ENCODE measurements at places on chromosomes 3 and 15.

GRCh38 chr3:150515210-150515609 lies 31.1 kb downstream of the SERP1 start:
- DNase-seq: no peak

DNA sequence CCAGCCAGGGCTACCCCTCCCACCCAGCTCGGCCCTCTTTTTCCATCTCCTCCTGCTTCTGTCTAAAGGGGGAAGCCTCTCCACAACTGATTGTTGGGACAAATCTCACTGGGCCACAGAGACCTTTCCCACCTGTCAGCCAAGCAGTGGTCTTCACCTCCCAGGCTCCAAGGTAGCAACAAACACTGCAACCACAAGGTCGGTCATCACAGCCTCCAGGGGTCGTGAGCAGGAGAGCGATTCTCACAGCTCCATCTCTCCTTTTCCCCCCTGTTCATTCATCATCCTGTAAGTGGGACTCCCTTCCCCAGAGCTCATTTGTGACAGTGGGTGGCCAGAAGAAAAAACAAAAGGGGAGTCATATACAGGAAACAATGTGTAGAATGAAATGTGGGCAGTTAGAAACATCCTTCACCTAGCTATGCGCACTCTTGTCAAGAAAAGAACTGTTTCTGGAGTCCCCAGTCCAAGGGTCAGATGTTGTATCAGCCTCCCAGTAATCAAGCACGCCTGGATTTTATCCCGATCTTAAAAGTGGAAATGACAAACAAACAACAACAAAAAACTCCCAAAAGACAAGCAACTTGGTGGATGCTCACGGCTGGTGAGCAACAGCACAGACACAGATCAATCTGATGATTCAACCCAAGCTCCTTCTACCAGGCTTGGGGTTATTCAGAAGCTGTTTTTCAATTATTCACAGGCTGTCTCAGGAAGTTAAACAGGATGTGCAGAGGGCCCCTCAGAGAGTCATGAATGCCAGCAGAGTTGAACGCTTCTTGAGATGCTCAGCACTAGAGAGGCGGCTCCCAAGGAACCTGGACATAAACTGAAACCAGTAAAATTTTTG lies 22.4 kb downstream of the LYZL4 start:
- DNase-seq: no peak

- DNase-seq: no peak
Measured at GRCh38 chr15:70170096-70170699, 72.5 kb upstream of the TLE3 start.

DNA sequence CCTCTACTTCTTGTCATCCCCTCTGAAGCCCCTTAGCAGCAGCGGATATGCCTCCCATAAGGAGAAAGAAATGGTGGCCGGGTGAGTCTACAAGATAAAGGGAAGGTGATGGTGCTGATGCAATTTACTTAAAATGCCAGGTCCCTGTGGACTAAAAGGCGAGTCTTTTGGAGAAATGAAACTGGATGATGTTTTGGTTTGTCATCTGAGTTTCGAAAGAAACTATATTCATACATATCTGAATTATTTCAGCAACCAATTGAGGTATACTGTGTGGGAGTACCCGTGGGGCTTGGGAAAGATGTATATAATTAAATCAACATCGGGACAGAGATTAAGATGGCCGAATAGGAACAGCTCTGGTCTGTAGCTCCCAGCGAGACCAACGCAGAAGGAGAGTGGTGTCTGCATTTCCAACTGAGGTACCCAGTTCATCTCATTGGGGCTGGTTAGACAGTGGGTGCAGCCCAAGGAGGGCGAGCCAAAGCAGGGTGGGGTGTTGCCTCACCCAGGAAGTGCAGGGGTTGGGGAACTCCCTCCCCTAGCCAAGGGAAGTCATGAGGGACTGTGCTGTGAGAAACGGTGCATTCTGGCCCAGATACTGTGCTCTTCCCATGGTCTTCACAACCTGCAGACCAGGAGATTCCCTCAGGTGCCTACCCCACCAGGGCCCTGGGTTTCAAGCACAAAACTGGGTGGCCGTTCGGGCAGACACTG lies 210.6 kb upstream of the CHRM5 start:
- DNase-seq: no peak

GRCh38 chr3:23129817-23130216 lies 73.3 kb upstream of the UBE2E2 start:
- peak; percentile 16 for DNase-seq

GRCh38 chr3:47117807-47118364 lies 46.0 kb downstream of the SETD2 start:
- DNase-seq: no peak

DNA sequence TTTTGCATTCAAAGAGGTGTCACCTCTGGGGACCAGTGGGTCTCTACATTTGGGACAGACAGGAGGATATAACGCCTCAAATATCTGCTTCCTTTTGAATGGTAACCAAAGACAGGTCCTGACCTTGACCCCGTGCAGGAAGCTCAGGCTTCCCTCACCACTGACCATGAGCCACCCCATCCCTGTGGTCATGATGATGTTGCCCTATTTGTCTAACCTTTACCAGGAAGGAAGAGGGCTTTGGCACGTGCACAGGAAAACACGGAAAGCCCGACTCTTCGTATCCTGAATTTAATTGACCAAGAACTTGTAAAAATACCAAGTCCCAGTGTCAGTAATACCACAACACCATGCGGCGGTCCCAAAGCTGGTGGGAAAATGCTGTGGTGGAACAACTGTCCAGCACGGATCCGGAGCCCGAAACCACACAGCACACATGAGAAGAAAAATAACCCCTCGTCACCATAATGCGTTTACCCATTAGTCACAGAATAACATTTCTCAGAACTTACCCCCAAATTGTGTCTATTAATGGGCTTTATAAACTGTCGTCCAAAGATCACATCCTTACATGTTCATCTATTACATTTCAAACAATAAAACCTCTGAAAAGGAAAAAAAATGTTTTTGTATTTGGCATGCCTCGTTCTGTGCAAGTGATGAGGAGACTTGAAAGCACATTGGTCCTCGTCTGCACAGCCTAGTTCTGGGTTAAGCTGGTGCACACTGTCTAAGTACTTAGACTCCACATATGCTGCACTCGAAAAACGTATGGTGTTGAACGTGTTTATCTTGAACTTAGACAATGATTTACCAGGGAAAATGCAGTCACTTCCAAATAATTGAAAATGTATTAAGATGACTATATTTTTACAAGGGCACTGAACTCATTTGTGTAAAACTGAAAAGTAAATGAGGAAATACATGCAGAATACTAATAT lies 118.9 kb upstream of the IGF1R start:
- no peak for DNase-seq

DNA sequence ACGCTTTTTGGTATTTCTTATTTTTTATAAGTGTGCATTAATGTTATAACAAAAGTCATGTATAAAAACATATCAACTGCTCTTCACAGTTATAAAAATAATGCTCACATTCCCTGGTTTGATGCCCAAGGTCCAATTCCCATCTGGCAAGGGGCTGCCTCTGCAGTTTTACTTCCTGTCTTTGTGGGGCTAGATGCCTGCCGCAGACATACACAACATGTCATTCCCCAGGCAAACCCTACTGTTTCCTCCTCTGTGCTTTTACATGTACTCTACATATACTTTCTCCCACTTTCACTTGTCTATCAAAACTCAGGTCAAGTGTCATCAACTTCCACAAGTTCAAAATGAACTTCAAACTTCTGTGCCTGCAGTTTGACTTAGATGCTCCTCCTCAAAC lies 60.5 kb upstream of the ETV5 start:
- no peak for DNase-seq

GRCh38 chr3:38555926-38556325 lies 59.8 kb downstream of the EXOG start:
- no peak for DNase-seq

- DNase-seq: no peak
Measured at GRCh38 chr3:144033240-144033589, 61.6 kb downstream of the DIPK2A start.

- DNase-seq: no peak
Measured at GRCh38 chr3:120838441-120839091, 69.4 kb upstream of the STXBP5L start.
